CD4-positive, alpha-beta T cell treated with Interleukin-4 for 4 hours (primary cell): ENCODE measurements at places on chromosomes 11 and 22.

- no peak for DNase-seq
Observed at GRCh38 chr11:35295751-35296150, 123.6 kb downstream of the SLC1A2 start.

DNA sequence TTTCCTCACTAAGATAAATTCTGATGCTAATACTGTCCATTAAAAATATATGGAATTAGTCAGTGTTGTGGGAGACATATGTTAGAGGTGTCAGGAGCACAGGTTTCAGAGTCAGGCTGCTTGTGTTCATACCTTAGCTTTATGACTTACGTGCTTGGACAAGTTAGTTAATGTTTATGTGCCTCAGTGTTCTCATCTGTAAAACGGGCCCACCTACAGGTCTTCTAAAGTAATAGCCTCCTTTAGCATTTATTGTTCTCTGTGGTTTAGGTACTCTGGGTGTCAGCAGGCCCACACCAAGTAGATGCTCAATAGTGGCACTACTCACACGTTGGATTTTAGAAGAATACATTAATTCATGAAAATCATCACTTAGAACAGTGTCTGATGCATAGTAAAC, 308.7 kb upstream of the ZC3H12C start:
- DNase-seq: no peak

DNA sequence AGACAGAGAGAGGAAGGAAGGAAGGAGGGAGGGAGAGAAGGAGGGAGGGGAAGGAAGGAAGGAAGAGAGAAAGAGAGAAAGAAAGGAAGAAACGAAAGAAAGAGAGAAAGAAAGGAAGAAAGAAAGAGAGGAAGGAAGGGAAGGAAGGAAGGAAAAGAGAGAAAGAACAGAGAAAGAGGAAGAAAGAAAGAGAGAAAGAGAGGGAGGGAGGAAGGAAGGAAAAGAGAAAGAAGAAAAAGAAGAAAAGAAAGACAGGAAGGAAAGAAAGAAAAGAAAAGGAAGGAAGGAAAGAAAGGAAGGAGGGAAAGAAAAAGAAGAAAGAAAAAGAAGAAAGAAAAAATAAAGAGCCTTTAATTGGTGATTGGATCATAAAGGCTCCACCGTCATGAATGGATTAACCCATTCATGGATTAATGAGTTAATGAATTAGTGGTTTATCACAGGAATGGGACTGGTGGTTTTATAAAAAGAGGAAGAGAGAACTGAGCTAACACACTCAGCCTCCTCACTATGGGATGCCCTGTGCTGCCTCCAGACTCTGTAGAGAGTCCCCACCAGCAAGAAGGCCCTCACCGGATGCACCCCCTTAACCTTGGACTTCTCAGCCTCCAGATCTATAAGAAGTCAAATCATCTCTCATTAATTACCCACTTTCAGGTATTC, 9.0 kb upstream of the PLAAT2 start:
- no peak for DNase-seq

DNA sequence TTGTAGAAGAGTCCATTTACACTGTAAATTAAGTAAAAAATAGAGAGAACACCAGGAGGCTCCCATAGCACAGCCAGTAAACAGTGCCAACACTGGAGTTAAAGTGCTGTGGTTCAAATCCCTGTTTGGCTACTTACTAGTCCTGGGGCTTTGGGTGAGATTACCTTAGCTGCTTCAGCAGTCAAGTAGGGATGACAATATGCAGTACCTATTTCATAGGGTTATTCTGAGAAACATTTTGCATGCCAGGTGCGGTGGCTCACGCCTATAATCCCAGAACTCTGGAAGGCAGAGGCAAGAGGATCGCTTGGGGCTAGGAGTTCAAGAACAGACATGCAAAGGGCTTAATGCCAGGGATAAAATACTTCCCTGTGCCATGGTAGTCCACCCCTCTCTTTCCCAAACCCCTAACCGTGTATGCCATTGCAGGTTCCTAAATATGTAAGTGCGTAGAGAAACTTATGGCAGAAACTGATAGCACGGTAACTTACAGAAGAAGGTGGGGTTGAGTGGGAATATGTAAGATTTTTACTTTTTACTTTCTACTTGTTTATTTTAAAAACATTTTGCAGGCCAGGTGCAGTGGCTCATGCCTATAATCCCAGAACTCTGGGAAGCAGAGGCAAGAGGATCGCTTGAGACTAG, 86.4 kb upstream of the PICALM start:
- no peak for DNase-seq

DNA sequence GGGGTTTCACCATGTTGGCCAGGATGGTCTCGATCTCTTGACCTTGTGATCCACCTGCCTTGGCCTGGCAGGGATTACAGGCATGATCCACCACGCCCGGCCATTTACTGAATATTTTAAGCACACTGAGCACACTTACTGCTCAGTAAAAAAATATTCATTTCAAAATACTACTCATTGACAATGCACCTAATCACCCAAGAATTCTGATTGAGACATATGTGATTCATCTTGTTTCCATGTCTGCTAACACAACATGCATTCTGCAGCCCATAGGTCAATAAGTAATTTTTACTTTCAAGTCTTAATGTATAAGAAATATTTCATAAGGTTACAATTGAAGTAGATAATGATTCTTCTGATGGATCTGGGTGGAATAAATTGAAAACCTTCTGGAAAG, 4.2 kb upstream of the OR52J3 start:
- no peak for DNase-seq

- no peak for DNase-seq
Observed at GRCh38 chr11:19821412-19821875, 108.8 kb downstream of the NAV2 start.

- DNase-seq: no peak
Observed at GRCh38 chr11:30406978-30407762, 84.3 kb downstream of the ARL14EP start.

GRCh38 chr11:70550456-70551195, 152.3 kb downstream of the CTTN start:
- DNase-seq: no peak

DNA sequence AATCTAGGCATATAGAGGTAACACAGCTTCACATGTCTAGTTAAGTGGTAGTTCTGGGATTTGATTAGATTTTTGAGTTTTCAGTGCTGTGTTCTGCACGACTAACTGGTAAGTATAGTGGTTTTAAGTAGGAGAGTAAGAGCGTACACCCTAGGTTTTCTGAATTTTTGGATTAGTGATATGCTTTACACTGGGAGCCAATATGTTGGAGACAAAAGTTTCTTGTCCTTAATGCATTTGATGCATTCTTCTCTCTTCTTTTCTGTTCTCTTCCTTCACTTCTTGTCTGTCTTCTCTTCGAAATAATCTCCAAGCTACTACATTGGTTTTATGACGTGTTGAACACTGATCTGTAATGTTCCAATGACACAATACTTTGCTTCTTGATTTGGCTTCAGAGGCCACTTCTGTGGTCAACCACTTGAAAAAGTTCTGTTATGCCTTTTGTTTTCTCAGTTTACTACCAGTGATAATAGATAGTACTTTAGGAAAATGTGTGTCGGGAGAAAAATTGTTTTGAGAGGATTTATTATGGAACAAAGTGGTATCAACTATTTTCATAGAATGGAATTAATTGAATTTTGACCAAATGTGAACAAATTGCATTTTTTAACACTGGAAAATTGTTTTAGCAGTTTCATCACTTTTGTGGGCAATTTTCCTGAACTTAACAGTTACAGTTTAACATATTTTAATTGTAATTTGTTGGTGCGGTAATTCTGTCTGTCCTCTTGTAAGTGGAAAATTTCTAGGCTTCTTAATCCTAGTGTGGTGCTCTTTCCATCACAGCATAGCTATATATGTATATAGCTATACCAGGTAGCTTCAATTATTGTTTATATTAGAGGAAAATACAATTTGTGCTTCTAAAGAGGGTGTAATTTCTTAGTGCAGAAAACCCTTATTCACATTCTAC, 2.6 kb downstream of the PDE3B start:
- peak; percentile 23 for DNase-seq

DNA sequence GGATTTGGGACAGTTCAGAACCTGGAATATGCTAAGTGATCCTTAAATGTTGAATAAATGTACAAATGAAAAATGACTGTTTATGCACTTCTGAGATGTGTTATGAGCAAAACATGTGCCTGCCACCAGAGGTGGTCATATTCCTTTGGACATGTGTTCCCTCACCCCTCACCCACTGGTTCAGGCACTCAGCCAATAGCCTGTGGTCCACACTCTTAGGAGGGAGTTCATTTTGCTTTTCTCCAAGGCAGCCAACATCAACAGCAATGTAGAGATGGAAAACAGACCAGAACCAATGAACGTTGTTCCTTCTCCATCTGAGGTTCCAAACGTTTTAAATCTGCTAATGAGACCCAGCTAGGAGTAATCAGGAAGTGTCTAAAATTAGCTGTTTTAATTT, 44.0 kb downstream of the RPUSD4 start:
- DNase-seq: no peak

GRCh38 chr11:43243927-43244326, 67.9 kb upstream of the API5 start:
- no peak for DNase-seq

- DNase-seq: peak; percentile 65
Observed at GRCh38 chr11:6746086-6746618, 25.6 kb downstream of the OR2AG2 start.

- no peak for DNase-seq
Observed at GRCh38 chr22:40769761-40770160, 49.4 kb downstream of the SLC25A17 start.

DNA sequence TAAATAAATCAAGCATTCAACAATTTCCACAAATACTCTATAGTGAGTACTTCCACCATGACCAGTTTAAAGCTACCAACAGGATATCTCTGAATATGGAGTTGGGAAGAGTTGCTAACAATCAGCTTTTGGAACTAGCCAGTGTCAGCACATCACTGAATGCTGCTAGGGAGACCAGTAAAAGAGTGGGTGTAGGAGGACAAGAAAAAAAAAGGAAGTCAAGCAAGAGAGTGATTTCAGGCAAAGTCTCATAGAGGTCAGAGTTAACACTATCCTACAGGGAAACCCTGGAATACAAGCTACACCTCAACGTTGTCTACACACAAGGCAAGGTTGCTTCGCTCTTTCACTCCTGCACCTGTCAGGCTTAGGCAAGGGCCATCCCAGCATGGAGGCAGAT, 24.2 kb downstream of the EIF3F start:
- DNase-seq: no peak

- DNase-seq: no peak
Observed at GRCh38 chr22:41308054-41308453, 6.7 kb downstream of the ZC3H7B start.

DNA sequence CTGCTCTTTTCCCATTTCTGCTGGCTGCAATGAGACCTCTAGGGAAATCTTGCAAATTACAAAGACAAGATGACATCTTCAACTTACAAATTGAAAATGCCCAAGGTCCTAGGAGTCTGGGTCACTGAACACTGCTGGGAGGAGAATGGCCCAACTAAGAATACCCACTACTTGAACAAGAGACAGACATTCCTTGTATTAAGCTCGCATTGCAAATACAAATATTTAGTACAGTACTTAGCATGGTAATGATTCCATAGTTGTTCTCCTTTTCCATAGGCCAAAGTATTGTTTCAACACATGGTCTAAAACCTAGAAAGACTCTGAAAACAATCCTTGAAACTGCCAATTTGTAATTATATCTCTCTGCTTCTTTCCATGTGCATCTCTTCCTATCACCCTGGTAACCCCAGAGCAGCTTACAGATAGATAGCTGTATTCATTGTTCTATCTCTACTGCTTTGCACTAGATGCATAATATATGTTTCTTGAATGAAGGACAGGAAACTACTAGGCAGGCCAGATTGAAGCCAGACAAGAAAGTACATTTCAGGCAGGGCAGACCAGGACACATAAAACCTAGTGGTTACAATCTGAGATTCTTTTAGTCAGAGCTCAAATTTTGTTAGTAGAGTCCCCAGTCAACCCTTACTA, 1545.7 kb upstream of the TENM4 start:
- no peak for DNase-seq

- DNase-seq: no peak
Observed at GRCh38 chr11:118111019-118111743, 24.4 kb upstream of the SMIM35 start.

DNA sequence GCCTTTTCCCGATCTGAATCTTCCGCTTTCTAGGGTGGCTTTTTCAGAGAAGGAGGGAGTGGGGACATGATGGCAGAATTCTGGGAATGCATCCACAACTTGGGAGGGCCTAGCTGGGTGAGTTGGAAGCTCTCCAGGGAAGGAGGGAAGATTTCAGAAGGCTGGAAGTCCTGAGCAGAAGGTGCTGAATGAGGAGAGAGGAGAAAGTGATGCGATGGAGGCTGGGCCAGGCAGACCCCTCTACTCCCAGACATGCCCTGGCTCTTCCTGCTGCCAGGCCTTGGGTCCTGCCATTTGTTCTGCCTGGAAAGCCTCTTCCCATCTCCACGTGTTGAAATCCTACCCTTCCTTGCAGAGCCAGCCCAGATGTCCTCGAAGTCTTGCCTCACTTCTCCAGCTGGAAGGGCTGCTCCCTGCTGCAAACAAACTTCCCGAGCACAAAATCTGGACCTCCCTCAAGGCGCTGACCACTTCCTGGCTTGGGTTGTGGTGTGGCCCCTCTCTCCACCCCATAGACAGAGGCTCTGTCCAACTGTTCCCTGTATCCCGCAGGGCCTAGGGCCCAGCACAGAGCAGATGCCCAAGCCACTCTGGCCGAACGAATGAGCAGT, 16.8 kb downstream of the LRRC32 start:
- DNase-seq: no peak

DNA sequence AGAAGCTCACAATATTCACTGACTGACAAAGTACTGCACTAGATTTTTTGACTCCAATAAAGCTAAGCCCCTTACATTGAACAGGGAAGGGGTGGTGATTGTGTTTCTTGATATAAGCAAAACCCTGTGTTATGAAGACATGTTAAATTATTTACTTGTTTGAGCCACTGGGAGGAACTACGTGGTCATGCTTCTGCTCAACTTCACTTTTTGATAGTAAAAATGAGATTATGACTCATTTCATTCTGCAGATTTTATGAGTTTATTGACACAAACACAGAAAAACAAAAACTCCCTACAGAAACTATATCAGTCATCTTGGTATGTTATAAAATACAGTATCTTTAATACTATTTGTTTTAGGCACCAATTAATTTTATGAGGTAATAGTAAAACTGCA, 124.7 kb downstream of the CADM1 start:
- DNase-seq: no peak

GRCh38 chr11:16070573-16070972, 285.8 kb downstream of the SOX6 start:
- no peak for DNase-seq

GRCh38 chr11:64127267-64128072, 38.4 kb downstream of the MACROD1 start:
- no peak for DNase-seq

DNA sequence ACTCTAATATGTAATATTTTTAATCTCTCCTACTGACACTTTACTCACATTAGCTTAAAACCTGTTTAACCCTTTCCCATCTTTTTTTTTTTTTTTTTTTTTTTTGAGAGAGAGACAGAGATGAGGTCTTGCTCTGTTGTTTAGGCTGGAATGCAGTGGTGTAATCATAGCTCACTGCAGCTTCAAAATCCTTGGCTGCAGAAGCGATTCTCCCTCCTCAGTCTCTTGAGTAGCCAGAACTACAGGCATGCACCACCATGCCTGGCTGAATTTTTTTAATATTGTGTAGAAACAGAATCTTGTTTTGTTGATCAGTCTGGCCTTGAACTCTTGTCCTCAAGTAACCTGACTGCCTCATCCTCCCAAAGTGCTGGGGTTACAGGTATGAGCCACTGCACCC, 37.3 kb downstream of the PAMR1 start:
- no peak for DNase-seq
